ENCODE measurements at places on chromosomes 13 and 19. TPM values are rescaled to one million over a fixed set of nuclear protein-coding genes. Genes with fewer than 3 reads are reported as not detected.

GRCh38 chr19:15551293-15552004, 43.1 kb downstream of the CYP4F22 start:
- no peak for DNase-seq
- H3K27me3 ChIP-seq = peaks cover 19% of the 10 kb centered on the region
- H3K27ac ChIP-seq = no peak overlapping the region

DNA sequence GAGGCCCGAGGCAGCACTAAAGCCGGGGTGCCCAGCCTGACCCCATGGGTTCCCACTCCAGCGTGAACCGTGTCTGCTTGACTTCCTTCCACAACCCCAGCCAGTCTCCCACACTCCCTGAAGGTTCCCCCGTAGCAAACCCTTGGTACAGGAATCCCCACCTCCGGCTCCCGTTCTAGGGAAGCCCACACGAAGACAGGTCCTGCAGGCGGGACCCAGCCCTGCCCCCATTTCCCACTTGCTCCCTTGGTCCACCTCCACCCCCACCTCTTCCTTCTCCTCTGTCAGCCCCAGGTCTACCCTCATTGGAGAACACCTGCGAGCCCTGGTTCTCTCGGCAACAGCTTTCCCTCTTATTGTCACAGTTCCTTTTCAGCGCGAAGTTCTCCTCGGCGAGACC, 23.9 kb downstream of the C19orf81 start:
- peaks cover 14% of the 10 kb centered on the region for H3K27me3 ChIP-seq
- DNase-seq = no peak
- no peak overlapping the region for H3K27ac ChIP-seq
- H3K4me3 ChIP-seq = no peak overlapping the region

DNA sequence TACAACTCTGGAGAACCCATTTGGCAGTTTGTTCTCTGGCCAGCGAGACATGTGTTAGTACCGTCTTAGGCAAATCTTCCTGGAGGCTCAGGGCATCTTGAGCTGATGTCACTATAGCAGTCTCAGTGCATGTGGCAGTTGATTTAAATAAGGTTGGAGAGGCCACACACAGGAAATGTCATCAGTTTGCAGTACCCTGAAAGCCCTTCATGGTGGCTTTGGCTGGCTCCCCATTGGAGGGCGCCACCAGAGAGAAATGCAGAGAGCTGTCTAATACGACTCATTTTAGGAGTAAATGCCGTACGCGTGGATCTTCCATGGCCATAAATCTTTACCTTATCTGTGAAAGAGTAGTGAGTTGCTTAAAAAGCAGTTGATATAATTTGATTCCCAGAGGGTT, 163.1 kb downstream of the STK24 start:
- H3K27me3 ChIP-seq = no peaks in the 10 kb centered on the region
- H3K4me1 ChIP-seq = no peaks in the 10 kb centered on the region
- no peak for DNase-seq
- no peak overlapping the region for H3K4me3 ChIP-seq
- no peaks in the 10 kb centered on the region for H3K36me3 ChIP-seq

- H3K36me3 ChIP-seq = no peaks in the 10 kb centered on the region
- H3K4me1 ChIP-seq = no peaks in the 10 kb centered on the region
- no peak for DNase-seq
These were observed 32.9 kb downstream of the RXFP2 start for GRCh38 chr13:31772231-31772630.

GRCh38 chr13:20415694-20416107, 110.0 kb downstream of the CRYL1 start:
- H3K27ac ChIP-seq = no peak overlapping the region
- H3K4me1 ChIP-seq = no peaks in the 10 kb centered on the region
- no peaks in the 10 kb centered on the region for H3K27me3 ChIP-seq
- H3K4me3 ChIP-seq = no peak overlapping the region

GRCh38 chr13:59658738-59659330, 504.9 kb downstream of the DIAPH3 start:
- no peak overlapping the region for H3K27ac ChIP-seq
- H3K4me1 ChIP-seq = no peaks in the 10 kb centered on the region
- no peak overlapping the region for H3K4me3 ChIP-seq

GRCh38 chr19:11191273-11191755, 6.0 kb downstream of the KANK2 start:
- H3K27me3 ChIP-seq = no peaks in the 10 kb centered on the region
- H3K4me1 ChIP-seq = peaks cover 42% of the 10 kb centered on the region
- peaks cover 42% of the 10 kb centered on the region for H3K36me3 ChIP-seq
- peak; percentile 92 for DNase-seq
- no peak overlapping the region for H3K4me3 ChIP-seq

Gene CEACAM21
- not detected for total RNA-seq

Gene TEX26
- not detected for total RNA-seq

Gene RNF225
- total RNA-seq = not detected

Gene NKPD1
- total RNA-seq = 0.32 TPM

Gene ZNF418
- total RNA-seq = 4.2 TPM

Gene ZNF177
- 5.0 TPM for total RNA-seq

Gene ERICH4
- total RNA-seq = not detected

Data from adrenal gland (tissue), 19 donors.